ENCODE measurements at places on chromosomes 1 and 21.

- DNase-seq = no peak
Measured at GRCh38 chr1:84358695-84359094, 39.6 kb upstream of the DNASE2B start.

- DNase-seq = no peak
Measured at GRCh38 chr1:50080904-50081586, 27.7 kb upstream of the ELAVL4 start.

GRCh38 chr1:243979396-243979795 lies 71.7 kb upstream of the ZBTB18 start:
- no peak for DNase-seq

DNA sequence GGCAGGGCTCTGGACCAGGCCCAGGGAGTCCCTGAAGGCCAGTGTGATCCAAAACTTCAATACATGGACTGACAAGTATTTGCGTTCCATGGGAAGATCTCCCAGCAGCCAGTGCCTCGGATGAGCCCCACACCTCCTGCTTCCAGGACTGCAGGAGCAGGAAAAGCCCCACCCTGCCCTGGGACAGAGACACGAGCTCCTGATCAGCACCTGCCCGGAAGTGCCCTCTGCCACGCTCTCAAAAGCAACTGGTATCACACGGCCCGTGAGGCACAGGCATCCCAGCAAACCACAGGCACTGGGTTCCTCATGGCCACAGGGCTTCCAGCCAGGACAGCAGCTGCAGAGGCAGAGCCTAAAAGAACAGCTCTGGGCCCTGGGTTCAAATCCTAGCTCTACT lies 48.6 kb downstream of the ACOT7 start:
- no peak for DNase-seq

DNA sequence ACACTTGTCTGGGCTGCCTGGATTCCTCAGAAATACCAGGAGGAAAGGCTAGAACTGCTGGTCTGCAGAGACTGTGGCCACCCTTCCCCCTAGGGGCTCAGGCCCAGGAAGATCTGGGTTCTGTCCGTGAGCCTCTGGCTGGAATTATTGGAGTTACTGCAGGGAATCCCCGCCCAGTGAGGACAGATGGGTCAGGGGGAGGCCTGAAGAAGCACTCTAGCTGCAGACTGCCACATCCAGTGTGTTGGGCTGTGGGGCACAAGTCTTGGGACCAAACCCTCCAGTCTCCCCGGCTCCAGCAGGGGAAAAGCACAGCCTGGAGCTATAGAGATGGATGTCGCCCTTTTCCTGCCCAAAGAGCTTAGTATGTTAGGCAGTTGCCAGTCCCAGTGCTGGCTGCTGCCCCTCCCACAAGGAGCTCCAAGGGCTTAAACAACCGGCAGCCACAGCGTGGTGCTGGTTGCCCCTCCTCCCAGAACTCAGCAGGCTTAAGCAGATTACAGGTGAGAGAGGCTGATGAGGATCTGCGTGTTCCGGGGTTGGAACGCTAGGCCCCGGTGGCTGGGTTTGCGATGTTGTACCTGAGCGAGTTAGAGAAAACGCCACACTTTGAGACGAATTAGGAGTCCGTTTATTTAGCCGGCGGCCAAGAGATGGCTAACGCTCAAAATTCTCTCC lies 255.5 kb upstream of the LRRC7 start:
- DNase-seq = no peak

GRCh38 chr1:77044133-77044849 lies 174.9 kb downstream of the PIGK start:
- DNase-seq = no peak

DNA sequence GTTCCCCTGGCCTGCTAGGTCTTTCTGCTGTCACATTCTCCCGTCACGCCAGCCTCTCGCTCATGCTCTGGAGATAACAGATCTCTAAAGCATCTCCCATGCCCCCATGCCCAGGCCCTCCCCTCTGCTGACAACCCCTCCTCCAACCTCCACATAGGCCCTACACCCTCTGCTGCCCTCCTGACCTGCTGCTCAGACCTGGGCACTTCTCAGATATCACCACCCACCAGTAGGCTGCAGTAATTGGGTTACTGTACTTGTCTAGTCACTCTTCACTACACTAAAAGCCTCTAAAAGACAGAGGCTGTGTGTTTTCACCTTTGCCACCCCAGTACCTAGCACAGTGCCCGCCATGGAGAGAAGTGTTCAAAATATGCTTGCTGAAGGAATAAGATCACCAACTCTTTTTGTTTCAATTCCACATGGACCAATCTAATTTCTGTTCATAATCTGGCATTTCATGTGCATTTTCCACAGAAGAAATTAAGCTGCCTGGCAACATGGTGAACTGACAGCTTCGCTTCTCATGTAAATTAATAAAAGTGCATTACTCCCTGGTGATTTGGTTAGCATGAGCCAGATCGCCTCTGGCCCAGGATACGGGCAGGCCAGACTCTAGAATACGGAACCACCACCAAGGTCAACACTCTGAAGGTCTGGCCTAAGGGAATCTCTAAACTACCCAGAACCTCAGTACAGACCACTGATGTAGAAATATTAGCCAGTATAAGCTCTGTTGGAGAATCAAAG lies 20.7 kb downstream of the LBR start:
- DNase-seq = no peak

DNA sequence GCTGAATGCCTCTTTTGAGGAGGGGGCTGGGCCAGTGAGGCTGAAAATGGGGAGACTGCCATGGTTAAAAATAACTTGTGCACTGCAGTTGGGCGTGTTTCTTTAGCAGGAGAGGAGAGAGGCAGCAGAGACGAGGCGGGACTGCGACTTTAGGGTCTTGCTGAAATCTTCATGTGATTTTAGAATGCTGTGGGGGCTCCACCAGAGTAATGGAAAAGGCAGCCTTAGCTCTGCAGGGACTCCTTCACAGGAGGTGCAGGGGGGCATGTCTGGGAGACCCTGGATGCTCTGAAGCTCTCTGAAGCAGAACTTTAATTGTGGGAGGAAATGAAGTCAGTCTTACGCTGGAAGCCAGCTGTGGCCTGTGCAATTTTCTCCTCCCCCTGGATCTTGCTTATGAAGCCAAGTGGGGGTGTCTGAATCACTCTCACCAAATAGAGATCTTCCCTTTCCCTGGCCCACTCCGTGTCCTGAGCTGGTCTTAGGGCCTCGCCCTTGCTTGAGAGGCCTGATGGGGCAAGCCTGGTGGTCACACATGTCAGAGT lies 60.8 kb downstream of the NDUFS5 start:
- DNase-seq = no peak

DNA sequence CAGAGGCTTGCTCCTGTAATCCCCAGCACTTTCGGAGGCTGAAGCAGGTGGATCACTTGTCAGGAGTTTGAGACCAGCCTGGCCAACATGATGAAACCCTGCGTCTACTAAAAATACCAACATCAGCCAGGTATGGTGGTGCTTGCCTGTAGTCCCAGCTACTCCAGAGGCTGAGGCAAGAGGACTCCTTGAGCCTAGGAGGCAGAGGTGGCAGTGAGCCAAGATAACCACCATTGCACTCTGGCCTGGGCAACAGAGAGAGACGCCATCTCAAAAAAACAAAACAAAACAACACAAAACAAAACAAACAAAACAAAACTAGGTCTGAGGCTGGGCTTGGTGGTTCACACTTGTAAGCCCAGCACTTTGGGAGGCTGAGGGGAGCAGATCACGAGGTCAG lies 38.7 kb upstream of the RAP1GAP start:
- no peak for DNase-seq

GRCh38 chr1:81545734-81546133 lies 255.0 kb upstream of the ADGRL2 start:
- DNase-seq = no peak

DNA sequence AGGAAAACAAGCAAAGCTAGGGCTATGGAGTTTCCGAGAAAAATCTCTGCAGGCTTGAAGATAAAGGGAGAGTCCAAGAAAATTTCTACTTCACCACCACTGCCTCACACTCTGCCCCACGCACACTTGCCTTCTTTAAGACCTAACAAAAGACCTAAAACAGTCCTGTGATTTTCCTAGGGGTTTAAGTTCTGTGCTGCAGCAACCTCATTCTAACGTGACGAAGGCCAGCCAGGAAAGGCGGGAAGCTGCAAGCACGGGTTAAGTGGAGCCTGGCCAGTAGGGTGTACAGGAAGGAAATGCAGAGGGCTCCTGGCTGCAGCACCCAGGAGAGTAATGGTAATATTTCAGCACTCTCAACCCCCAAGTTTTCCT lies 1.5 kb downstream of the SPATA6 start:
- no peak for DNase-seq

- no peak for DNase-seq
Measured at GRCh38 chr1:208691012-208691411, 446.8 kb upstream of the PLXNA2 start.

DNA sequence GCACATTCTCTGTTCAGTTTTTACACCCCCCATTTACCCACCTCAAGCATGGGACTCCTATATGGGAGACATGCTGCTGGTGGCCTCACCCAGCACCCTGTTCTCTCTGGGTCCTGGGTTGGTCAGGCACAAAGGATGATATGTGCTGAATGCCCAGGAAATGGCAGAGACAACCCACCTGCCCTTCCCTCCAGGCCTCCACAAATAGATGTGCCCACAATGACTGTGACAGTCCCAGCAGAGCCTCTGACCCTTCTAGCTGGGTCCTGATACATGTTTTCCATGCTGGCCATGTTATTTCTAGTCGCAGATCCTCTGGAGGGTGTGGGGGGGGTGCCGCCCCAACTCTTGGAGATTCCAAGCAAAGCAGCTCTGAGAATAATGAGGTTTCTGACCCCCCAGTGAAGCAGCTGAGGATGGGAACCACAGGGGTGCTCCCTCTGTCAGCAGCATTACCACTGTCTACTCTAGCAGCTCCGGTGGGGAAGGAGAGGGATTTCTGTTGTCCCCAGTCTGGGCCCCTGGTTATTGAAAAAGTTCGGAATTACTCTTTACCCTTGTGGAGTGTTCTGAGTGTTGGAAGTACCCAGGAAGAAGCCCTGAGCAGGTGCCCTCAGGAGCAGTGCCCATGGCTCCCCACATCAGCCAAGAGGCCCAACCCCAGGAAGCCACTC lies 1.2 kb upstream of the CCDC28B start:
- DNase-seq = no peak

DNA sequence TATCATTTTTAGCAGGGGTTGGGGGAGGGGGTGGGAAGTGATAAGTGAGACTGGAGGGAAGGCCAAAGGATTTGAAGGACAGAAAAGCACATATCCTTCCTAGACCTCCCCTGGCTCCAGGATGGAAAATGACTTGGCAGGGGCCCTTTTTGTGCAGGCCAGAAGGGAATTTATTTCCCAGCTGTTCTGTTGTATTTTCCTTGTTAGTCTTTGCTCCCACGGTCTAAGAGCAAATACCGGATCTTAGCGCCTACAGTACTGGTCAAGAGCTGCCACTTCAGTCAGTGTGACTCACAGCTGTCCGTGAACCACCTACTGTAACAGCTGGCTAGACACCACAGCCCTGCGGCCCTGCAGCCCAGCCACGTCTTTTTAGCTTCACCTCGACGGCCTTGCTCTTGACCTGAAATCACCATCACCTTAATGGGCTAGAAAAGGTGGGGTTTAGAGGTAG lies 51.0 kb upstream of the ERRFI1 start:
- no peak for DNase-seq

GRCh38 chr1:199466961-199467360 lies 560.5 kb upstream of the NR5A2 start:
- no peak for DNase-seq

DNA sequence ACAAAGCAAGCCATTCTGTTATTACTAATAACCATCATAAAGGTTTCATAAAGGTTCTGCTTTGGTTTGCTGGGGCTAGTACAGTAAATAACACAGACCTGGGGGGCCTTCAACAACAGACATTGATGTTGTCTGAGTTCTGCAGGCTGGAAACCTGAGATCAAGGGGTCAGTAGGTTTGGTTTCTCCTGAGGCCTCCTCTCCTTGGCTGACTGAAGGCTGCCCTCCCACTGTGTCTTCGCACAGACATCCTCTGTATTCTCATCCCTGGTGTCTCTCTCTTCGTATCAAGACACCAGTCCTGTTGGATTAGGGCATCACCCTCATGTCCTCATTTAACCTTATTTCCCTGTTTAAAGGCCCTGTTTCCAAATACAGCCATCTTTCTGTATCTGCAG lies 37.3 kb downstream of the HUNK start:
- no peak for DNase-seq

DNA sequence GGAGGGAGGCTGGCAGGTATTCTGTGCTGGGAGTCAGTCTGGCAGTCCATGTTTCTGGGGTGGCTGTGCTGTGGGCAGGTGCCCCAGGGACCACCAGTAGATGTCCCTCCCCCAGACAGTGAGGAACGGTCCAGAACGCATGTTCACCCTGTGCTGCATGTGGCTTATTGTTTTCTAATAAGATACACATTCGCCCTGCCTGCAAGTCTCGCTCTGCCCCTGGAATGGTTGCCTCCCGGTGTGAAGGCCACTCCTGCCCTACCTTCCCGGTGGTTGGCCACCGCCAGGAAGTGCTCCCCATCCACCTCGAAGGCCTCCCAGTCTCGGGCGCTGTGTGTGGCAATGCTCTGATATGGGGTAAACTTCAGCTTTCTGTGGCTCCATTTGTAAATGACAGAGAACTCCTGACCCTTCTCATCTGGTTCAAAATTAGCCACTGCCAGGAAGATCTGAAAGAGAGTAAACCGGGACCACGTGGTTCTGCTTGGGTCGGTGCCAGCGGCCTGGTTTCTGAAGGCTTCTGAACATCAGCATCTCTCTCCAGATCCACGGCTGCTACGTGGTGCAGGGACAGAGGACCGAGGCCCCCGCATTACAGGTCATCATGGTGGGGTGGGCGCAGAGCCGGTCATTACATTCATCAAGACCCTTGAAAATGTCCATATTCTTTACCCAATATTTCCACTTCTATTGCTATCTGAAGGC lies 14.5 kb downstream of the KRTAP10-1 start:
- DNase-seq = no peak

- no peak for DNase-seq
Measured at GRCh38 chr1:13754510-13755103, 54.6 kb downstream of the PRDM2 start.

DNA sequence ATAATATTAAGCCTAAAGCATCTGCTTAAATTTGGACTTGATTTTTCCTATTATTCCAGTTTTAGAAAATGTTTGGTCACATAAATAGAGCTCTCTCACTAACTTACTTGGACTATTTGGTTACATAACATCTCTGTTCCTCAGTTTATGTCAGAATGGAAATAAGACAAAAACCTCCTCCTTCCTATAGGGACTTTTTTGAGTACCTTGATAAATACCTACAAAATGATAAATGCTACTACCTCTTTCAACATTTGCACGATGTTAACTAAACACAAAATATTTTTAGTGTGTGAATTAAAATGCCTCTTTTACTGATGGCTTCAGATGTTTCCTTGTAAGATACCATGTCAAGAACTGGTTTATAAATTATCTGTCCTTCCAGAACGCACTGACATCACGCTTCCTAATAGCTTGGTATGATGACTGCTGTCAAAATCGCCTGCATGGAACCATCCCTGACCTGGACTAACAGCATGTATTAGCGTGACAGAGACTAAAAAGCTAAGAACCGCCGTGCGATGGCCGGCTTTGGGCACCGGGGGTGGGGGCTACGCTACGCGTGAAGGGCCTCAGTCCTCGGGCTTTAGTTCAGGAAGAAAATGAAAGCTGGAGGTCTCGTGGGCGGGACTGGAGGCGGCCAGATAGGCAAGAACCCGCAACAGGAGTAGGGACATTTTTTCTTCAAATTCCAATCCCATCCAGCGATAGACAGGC lies 133.2 kb upstream of the BARHL2 start:
- DNase-seq = no peak

Measured in esophagus squamous epithelium (tissue), 5 donors.